ENCODE measurements at places on chromosomes 13 and 19. TPM values are rescaled to one million over a fixed set of nuclear protein-coding genes. Genes with fewer than 3 reads are reported as not detected.

GRCh38 chr19:7676376-7676775 is 514 bp upstream of the MCEMP1 start:
- DNase-seq, result no peak

DNA sequence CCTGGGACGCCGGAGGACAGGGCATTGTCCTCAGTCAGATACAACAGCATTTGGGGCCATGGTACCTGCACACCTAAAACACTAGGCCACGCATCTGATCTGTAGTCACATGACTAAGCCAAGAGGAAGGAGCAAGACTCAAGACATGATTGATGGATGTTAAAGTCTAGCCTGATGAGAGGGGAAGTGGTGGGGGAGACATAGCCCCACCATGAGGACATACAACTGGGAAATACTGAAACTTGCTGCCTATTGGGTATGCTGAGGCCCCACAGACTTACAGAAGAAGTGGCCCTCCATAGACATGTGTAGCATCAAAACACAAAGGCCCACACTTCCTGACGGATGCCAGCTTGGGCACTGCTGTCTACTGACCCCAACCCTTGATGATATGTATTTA is 1.4 kb upstream of the ICAM4 start:
- no peak for DNase-seq

The MAMSTR gene
- 5.2 TPM for polyA plus RNA-seq

- DNase-seq, result peak; percentile 63
Measured at GRCh38 chr13:53250272-53250875, 221.8 kb downstream of the OLFM4 start.

The KCNC3 gene
- polyA plus RNA-seq, result 23.8 TPM

The FPR3 gene
- 0.49 TPM for polyA plus RNA-seq

DNA sequence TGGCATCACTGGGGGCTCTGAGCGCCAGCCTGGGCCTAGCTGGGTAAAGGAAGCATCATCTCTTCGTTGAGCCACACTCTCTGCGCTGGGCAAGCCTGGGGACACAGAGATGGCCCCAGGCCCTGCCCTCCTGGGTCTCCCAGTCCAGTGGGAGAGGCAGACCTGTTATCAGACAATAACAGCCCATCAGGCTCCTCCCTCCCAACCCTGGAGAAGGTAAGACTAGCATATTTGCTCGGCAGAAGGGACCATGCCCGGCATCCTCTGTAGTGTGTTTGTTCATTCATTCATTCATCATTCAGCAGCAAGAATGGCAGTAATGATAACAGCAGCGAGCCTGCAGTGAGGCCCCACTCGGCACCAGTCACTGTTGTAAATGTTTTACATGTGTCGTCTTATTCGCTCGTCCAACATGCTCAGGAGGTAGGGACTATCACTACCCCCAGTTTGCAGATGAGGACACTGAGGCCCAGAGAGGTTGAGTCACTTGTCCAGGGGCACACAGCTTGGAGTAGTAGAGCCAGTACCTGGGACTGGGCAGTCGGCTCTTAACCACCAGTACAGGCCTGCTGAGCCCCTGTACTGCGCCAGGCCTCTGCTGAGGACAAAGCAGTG is 33.2 kb downstream of the PAK4 start:
- no peak for DNase-seq

The CPB2 gene
- polyA plus RNA-seq, result 0.19 TPM

DNA sequence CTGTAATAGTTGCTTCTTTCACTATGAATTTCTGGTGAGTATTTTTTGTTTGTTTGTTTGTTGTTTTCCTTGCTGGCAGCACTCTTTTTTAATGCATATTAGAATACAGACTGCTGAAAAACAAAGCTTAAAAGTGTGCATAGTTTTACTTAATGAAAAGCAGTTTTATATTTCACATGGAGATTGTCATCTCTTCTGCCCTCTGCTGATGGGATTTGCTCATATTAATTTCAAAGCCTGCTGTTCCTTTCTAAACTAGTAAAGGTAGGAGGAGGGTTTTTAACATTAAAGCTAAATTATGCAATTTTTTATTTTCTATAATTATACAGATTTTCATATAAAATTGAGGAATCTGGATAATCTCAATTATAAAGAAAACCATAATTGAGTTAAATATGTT is 692.6 kb upstream of the SLITRK1 start:
- DNase-seq, result peak; percentile 2

The PSG6 gene
- not detected for polyA plus RNA-seq

DNA sequence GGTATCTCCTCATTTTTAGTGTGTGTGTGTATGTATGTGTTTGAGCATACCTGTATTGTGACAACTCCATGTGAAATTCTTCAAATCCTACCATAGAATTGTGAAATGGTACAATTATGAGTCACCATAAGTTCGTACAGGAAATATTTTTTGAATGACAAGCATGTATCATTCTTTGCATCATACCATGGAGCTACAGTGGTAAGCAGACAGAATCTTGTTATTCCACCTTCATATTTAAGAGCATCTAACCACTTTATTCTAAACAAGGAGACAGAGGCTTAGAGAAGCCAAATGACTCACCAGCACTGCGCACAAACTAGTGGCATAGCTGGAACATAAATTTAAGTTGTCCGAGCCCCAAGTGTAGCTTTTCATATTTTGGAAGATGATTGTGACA is 4.5 kb upstream of the EPSTI1 start:
- no peak for DNase-seq

- DNase-seq, result no peak
Measured at GRCh38 chr13:27396252-27396846, 28.1 kb upstream of the GTF3A start.

GRCh38 chr19:277131-277530 is 14.1 kb downstream of the PLPP2 start:
- no peak for DNase-seq

- DNase-seq, result no peak
Measured at GRCh38 chr19:48770734-48771472, 15.6 kb downstream of the FGF21 start.

- DNase-seq, result no peak
Measured at GRCh38 chr19:57002710-57003109, 117.1 kb upstream of the USP29 start.

The ZNF146 gene
- 162 TPM for polyA plus RNA-seq

- no peak for DNase-seq
Measured at GRCh38 chr19:56341948-56342347, 27.3 kb upstream of the ZSCAN5A start.

- no peak for DNase-seq
Measured at GRCh38 chr13:79678100-79678499, 197.1 kb downstream of the NDFIP2 start.

- no peak for DNase-seq
Measured at GRCh38 chr13:42876270-42876714, 94.9 kb downstream of the FAM216B start.

GRCh38 chr19:44735011-44735410 is 13.5 kb upstream of the BCL3 start:
- no peak for DNase-seq

The ZNF667 gene
- 19.6 TPM for polyA plus RNA-seq

DNA sequence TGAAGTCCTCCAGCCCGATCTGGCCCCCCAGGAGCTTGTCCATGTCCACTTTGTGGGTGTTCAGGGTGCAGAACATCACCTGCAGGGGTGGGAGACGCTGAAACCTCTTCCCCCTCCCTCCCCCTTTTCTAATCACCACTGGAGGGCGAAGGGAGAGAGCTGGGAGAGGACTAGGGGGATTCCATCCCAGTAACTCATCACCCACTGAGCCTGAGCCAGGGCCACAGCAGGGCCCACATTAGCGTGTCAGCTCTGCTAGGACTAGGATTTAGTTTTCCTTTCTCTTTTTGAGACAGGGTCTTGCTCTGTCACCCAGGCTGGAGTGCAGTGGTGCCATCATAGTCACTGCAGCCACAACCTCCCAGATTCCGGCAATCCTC is 5.5 kb upstream of the PTGER1 start:
- no peak for DNase-seq

DNA sequence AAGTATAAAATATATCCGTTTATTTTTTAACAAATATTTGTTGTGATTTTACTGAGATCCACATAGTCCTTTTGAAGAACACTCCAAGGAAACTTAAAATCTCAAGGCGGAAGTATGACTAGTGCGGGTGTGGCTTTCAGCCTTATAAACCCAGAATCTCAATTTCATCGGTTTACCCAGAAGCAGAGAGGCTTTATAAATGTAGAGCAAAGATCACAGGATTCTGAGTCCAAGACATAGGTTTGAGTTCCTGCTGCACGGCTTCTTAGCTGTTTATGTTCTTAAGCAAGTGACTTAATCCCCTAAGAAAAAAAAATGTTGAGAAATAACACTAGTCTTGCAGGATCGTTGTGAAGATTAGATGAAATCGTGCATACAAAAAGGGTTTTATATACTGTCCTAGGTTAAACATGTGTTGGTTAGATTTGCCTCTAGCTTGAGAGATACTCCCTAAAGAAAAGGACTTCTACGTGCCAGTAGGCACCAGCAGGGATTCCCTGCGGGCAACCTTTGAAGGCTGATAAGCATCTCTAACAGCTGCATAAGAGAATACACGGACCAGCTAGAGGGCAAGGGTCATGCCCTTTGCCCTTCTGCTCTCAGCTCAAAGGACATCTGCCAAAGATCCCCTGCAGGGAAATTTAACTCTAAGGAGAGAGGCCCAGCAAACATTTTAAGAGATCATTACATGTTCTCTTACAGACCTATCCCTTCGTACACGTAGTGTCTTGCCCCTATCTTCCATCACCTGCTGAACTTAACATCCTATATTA is 130.4 kb upstream of the MIR17HG start:
- DNase-seq, result no peak

The ENOX1 gene
- 11.1 TPM for polyA plus RNA-seq

DNA sequence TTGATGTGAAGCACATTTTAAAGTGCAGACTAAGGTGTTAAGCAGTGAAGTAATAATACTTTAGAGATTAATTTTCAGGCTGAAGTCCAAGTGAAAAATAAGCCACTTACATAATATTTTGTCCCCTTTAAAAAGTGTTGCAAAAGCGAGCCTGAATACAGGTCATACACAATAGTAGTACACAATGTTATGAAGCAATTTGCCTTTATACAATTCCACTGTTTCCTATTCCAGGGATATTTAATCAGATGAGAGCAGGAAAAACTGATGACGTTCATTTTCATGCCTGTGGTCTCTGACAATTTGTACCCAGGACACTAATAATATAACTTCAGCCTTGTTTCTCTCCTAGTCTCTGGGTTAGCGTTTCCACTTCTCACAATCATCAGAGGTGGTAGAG is 916.7 kb downstream of the PCDH9 start:
- DNase-seq, result no peak

DNA sequence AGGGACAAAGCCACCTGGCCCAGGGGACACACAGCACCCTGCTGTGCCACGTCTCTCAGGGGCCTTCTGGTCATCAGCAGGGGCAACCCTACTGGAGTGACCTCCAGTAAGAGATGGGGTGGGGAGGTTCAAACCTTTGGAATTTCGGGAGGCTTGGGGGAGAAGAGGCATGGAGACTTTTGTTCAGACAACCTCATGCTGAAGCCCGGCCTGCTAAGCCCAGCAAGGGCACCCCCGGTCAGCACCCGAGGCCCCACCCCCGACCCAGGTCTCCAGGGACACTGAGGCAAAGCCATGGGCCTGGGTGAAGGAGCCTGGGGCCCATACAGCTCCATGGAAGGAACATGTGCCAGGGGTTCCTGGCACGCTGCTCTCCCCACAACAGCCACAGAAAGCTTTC is 23.3 kb downstream of the ZNF787 start:
- no peak for DNase-seq

The SIGLEC11 gene
- polyA plus RNA-seq, result 4.8 TPM

DNA sequence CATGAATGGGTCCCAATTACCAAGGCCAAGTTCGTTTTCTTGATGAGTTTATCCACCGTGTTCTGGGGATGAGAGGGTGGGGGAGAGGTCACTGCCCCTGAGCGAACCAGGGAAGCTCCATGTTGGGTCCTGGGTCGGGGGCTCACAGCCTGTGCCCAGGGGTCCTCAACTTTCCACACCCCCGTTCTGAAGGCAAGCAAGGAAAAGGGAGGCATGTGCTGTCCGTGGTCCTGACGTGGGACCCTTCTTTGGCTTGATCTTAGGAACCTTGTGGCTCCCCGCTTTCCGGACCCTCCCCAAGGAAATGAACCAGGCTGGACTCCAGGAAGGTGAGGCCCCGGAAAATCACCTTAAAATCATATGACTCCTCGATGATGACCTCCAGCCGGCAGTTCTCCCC is 18.2 kb upstream of the MEIS3 start:
- DNase-seq, result no peak

The ZNF536 gene
- 1.7 TPM for polyA plus RNA-seq

All from right renal cortex interstitium (tissue), 3 donors.